ENCODE measurements at places on chromosomes 12 and 14.
A peak's percentile ranks its signal among the peaks of the same experiment; 100 is the strongest.

DNA sequence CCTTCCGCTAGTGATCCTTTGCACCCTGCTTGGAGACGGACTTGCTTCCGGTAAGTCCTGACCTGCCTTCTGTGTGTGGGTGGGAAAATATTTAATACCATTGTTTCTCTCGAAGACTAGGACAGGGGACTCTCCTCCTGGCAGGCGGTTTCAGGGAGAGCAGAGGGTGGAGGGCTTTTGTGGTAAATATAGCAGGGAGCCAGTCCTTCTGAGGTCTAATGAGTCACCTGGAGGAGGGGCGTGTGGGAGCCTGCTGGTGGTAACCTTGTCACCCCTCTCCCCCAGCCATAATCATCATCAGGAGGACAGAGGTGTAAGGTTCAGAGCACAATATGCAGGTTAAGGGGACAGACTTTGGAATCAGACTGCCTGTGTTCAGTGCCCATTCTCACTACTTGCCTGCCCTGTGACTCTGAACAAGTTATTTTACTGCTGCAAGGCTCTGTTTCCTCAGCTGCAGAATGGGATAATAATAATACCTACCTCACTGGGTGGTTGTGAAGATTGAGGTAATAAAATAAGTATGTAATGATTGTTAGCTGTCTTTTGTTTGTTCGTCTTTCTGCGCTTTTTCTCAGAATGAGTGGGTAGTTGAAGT is 47.4 kb downstream of the SUSD6 start:
- no peak for DNase-seq

GRCh38 chr12:29858270-29858786 is 74.6 kb upstream of the TMTC1 start:
- no peak for DNase-seq

DNA sequence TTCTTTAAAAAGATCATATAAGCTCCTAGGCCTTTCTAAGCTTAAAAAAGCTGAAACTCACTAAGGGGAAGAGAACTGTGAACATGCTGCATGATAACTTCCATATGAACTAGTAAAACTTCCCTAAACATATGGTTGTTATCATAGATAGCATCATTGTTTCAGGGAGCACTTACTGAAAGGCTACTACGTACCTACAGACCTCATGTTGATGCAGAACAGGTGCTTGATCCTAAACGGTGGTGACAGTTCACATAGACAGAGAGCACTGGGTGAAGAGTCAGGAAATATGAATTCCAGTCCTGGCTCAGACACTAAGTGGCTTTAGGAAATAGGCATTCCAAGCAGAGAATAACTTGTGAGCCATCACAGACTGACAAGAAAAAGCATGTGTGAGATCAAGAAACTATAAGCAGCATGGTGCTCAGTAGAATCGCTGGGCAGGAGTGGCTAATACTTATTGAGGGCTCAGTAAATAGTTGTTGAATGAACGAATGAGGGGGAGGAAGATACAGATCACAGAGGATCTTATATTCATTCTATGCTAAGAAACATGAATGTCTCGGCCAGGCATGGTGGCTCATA is 78.4 kb upstream of the NUDT4 start:
- no peak for DNase-seq

GRCh38 chr14:67457782-67458181 is 30.7 kb downstream of the TMEM229B start:
- DNase-seq = peak; percentile 20

DNA sequence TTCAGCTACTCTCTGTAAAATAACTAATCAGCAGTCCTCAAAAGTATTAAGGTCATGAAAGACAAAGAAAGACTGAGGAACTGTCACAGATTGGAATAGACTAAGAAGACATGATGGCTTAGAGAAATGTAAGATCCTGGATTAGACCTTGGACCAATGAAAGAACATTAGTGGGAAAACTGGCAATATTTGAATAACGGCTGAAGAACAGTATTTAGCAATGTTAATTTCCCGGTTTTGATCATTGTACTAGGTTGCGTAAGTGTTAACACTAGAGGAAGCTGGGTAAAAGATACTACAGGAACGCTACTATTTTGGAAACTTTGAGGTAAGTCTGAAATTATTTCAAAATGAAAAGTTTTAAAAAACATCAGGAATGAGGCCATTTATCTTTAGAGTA is 98.8 kb upstream of the RESF1 start:
- no peak for DNase-seq

- DNase-seq = peak; percentile 15
Measured at GRCh38 chr12:67222302-67222701, 46.9 kb upstream of the CAND1 start.

DNA sequence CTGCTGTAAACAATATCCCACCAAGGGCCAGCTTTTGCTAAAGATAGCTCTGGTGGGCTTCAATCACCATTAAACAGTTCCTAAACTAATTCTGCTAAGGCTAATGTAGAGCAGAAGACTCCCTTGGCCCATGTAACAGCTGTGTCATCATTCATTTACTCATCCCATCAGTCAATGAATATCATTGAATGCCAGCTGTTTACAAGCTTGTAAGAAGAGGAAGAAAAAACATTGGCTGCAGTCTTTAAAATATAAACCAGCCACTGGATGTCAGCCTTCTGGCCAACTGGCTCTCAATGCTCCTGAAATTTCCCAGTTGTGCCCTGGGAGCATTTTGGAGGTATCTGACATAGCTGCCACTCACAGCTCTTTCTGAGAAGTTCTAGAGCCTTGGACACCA is 18.0 kb upstream of the MAP3K9 start:
- peak; percentile 9 for DNase-seq

- DNase-seq = no peak
Measured at GRCh38 chr12:106054049-106054448, 84.7 kb downstream of the NUAK1 start.

- DNase-seq = no peak
Measured at GRCh38 chr12:102106905-102107304, 13.0 kb downstream of the NUP37 start.

DNA sequence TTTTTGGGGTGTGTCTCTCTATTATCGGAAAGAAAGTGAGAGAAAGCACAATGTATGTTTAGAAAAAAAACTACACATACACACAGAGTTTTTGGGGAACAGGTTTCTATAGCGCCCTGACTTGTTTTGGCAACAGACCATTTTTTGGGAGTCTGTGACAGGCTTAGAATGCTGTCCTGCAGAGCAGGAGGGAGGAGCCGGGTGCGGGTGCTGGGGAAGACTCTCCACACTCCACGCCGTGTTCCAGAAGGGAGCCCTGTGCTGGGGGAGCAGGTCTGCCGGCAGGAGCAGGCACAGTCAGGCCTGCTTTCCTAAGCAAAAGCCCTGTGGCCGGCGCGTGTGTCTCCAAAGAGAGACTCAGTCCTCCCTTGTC is 26.5 kb downstream of the CD9 start:
- no peak for DNase-seq

GRCh38 chr14:104685216-104685997 is 4.0 kb upstream of the INF2 start:
- no peak for DNase-seq

DNA sequence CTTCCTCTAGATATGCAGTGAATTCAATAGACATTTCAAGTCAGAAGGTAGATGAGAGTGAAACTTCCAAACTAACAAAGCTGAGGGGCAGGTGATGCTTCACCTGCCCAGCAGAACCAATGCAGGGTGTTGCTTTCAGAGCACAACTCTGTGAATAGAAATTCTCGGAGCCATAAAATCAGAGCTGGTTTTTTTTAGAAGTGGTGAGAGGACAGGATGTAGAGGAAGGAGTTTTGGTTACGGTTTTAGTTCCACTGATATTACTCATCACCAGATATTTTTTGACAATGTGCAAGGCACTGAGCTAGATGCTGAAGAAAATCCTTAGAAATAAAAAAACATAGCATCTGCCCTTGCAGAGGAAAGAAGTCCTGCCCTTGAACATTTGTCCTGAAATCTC is 62.2 kb downstream of the BMP4 start:
- DNase-seq = peak; percentile 85

GRCh38 chr14:70536830-70537229 is 2.0 kb upstream of the ADAM20 start:
- no peak for DNase-seq

GRCh38 chr14:34363733-34364134 is 98.3 kb downstream of the SPTSSA start:
- no peak for DNase-seq

DNA sequence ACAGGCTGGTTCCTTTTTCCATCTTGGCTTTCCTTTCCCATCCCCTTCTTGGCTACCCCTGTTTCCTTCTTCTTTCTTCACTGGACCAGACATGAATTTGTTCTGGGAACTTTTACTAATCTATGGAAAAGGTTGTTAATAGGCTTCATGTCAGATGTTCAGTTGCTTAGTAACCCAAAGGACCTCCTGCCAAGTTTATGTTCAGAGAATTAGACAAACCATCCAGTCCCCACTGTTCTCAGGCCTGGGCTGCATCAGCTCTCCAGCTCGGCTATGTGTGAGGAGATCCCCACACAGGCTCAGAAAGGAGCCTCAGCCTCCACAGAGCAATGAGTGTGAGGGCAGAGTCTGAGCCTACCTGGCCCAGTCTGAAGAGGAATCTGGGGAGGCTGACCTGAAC is 78.0 kb downstream of the AKAP6 start:
- no peak for DNase-seq

DNA sequence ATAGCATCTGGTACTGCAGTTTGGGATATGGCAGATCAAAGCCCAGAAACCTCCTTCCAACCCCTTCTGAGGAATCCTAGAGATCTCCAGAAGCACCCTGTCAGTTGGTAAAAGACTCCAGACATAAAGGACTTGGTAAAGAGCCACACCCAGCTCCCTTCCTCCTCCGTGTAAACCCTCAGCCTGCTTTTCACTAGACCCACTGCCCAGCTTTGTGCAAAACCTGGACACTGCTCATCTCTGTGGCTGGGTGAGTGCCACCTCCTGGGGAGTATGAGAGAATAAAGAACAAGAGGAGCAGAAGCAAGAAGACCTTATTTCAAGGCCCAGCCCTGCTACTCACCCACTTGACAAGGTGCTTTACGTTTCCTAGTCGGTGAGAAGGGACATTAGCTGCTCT is 33.0 kb downstream of the ANO2 start:
- no peak for DNase-seq

DNA sequence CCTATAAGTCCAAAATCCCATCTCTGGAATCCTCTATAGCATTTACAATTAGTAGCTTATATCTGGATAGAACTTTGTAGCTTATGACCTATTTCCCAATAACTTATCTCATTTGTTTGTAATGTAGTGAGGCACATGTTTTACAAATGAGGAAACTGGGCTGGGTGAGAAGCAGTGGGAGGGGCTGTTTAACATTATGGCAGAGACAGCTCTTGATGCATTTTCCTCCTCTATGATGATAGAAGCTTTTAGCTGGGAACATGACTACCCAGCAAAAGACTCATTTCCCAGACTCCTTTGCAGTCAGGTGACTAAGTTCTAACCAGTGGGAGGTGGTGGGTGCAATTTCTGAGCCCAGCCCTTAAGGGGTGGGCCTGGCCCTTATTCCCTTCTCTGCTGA is 179.7 kb downstream of the TTC8 start:
- DNase-seq = peak; percentile 52

GRCh38 chr12:48968467-48968866 is 3.1 kb downstream of the WNT10B start:
- DNase-seq = no peak

DNA sequence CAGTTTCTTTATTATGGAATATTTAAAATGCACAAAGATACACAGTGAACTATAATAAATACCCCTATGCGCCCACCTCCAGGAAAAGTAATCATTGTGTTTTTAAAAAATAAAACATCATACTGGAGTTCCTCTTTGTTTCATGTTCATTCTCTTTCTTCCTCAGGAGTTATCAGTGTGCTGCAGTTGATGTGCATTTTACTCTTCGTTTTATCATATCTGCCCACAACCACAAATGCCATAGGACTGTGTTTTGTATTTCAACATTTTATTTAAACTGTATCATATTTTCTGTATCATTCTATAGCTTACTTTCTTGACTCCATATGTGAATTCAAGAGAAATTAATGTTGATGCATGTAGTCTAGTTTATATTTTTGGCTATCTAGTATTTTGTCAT is 53.9 kb downstream of the TSHR start:
- DNase-seq = no peak

GRCh38 chr12:53224061-53224896 is 7.7 kb downstream of the RARG start:
- DNase-seq = no peak

DNA sequence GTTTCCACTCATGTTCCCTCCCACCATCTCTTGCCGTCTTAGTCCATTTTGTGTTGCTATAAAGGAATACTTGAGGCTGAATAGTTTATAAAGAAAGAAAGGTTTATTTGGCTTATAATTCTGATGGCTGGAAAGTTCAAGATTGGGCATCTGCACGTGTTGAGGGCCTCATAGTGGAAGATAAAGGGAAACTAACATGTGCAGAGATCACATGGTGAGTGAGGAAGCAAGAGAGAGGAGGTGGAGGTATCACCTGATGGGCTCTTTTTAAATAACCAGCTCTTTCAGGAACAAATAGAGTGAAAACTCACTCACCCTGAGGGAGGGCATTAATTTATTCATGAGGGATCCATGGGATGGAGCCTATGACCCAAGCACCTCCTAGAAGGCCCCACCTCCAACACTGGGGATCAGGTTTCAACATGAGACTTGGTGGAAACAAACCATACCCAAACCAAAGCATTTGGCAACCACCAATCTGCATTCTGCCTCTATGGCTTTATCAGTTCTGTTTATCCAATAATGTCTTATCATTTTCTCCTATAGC is 29.5 kb downstream of the MYO1H start:
- DNase-seq = no peak

DNA sequence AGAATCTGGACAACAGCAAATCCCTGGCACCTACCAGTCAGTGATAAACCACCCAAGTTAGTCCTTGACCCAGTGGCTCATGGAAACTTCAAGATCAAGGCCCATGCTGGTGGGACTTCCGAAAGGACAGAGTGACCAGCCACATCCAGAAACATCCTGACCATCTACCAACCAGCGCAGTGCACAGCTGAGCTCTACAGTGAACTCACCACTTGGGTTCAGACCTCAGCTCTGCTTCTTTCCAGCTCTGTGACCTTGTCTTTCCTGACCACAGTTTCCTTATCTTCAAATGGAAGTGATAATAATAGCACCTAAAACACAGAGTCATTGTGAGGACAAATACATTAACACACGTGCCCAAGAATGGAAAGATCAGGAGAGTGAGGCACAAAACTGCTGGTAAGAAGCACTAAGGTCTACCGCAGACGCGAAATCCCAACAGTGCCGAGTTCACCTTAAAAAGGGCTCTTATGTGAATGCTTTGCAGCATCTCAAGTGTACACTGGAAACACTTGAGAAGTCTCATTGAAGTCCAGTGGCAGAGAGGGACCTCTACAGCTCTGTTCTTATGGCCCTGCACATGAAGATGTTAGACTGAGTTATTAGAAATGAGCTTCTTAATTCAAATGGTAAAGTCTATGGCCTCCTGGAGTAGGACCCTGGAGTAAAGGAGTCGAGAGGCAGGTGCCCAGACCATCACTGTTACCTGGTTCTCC is 128.8 kb downstream of the CCDC60 start:
- DNase-seq = no peak

DNA sequence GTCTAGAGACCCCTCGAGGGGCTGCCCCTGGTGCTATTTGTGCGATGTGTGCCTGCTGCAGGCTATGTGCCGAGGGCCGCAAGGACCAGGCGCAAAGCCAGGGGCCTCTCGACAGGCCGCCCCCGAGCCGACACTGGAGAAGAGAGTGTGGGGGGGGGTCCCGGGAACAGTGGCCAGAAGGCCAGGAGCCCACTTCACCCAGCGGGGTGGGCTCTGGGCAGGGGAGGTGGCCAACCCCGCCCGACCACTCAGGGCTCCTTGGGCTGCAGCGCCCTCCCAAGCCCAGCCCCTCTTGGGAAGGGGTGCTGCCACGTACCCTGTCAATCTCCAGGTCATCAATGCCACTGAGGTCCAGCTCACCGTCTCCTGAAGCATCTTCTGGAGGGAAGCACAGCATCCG is 28.6 kb upstream of the BTBD6 start:
- no peak for DNase-seq

- DNase-seq = peak; percentile 90
Measured at GRCh38 chr12:76470028-76470939, 89.3 kb downstream of the OSBPL8 start.

All from EL (cell line).